ENCODE measurements at places on chromosomes 6 and 20. TPM values are rescaled to one million over a fixed set of nuclear protein-coding genes. Genes with fewer than 3 reads are reported as not detected.

DNA sequence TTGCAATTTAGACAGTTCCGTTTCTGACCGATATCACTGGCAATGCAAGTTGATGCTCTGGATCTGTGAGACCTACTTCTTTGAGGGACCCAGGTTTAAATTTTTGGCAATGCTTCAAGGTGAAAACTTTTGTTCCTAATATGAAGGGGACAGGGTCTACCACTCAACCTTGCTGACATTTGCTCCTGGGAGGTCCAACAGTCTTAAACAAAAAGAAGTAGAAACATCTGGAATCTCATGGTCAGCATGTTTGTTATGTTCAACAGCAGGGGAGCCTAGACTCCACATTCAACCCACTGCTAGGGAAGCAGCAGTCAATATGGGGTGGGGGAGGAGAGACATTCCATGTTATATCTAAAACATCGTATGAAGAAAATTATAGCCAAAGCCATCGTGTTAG lies 196.4 kb downstream of the SIM1 start:
- no peaks in the 10 kb centered on the region for H3K4me1 ChIP-seq
- no peaks in the 10 kb centered on the region for H3K36me3 ChIP-seq
- no peak overlapping the region for H3K27ac ChIP-seq
- no peaks in the 10 kb centered on the region for H3K27me3 ChIP-seq
- DNase-seq = no peak
- no peak overlapping the region for H3K4me3 ChIP-seq

GRCh38 chr6:144599615-144600014 lies 314.5 kb downstream of the UTRN start:
- no peak overlapping the region for H3K27ac ChIP-seq
- DNase-seq = no peak
- H3K4me1 ChIP-seq = no peaks in the 10 kb centered on the region
- peaks cover 6% of the 10 kb centered on the region for H3K36me3 ChIP-seq

GRCh38 chr6:73325656-73326055 lies 28.4 kb downstream of the DPPA5 start:
- DNase-seq = no peak
- no peak overlapping the region for H3K4me3 ChIP-seq
- H3K36me3 ChIP-seq = no peaks in the 10 kb centered on the region

The PNLDC1 gene
- total RNA-seq = not detected

All from esophagus squamous epithelium (tissue), 5 donors.